GOT3 (cell line): ENCODE measurements at places on chromosomes 7 and 10.

DNA sequence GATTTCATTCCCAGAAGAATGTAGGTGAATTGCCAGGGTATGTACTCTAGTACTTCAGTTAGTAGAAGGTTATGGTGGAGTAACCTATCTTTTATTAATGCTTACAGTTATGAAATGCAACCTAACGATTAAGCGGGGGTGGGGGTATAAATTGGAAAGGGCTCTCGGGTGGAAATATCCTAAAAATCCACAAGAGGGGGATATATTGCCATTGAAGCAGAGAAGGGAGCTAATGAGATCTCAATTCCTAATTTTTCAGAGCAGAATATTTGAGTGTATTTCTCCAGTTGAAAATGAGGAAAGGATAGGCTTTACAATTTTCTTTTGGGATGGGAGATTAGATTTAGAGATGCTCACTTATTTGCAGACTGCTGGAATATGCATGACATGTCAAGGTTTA is 90.8 kb downstream of the DNAJB9 start:
- DNase-seq, result no peak

- DNase-seq, result no peak
Observed at GRCh38 chr7:150626696-150627095, 5.5 kb downstream of the GIMAP6 start.

DNA sequence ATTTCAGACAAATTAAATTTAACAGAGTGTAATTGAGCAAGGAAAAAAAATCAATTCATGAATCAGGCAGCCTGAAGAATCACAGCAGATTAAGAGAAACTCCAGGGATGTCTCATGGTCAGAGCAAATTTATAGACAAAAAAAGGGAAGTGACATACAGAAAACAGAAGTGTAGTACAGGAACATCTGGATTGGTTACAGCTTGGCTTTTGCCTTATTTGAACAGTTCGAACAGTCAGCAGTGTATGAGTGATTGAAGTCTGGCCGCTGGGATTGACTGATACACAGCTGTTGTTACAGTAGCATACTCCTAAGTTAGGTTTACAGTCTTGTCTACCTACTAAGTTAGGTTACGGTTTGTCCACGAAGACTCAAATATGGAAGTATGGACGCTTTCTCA is 255.3 kb downstream of the HPSE2 start:
- no peak for DNase-seq

- no peak for DNase-seq
Observed at GRCh38 chr7:103735377-103735776, 254.1 kb downstream of the RELN start.

DNA sequence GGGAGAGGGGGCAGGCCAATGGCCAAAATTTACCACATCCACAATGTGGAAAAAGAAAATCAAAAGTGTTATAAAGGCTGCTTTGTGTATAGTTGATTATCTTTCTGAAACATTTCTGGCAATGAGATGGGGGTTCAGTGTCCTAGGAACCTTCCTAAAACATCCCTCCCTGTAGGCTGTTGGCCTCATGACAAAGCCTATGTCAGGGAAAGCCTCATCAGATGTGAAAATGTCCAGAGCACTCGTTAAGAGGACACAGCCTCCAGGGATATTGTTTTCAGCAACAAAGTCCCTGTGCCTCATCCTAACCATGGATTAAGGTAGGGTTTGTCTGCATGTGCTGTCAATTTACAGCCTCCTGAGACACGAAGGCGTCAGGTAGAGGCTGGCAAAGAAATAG is 17.0 kb downstream of the SUN3 start:
- no peak for DNase-seq

GRCh38 chr7:139047970-139048369 is 12.1 kb upstream of the ZC3HAV1L start:
- no peak for DNase-seq

GRCh38 chr7:155709453-155709852 is 65.0 kb downstream of the RBM33 start:
- no peak for DNase-seq

GRCh38 chr7:28442540-28443420 is 30.5 kb downstream of the CREB5 start:
- DNase-seq, result no peak

- no peak for DNase-seq
Observed at GRCh38 chr7:107503687-107504086, 33.8 kb downstream of the GPR22 start.

DNA sequence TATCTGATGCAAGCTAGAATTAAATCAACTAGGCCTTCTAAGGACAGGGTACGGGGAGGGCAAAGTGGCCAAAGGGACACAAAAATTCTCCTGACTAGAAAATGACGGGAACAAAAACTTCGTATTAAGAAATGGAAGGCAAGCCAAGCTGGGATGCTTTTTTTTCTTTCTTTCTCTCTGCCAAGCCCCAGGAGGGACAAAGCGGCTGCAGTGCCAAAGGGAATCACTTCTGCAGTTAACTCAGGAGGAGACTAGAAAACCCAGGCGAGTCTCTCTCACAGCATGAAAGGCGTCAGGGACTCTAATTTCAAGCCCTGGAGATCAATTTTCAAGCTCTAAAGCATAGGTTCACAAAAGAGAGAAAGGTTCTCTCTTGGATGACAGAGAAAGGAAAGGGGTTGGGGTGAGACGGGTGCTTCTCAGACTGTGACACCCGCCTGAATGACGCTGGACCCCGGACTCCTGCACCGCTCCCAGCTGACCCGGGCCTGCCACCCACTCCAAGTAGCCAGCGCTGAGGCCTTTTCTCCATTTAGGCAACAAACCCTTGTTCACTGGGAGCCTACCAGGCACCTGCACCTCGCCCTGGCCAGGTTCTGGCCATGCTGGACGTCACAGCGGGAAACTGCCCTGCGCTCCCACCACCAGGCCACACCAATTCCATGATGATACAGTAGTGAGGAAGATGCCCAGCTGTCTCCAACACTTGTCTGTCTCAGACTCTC is 56.5 kb downstream of the KIAA1549 start:
- no peak for DNase-seq

- DNase-seq, result no peak
Observed at GRCh38 chr7:7924303-7924702, 44.3 kb upstream of the GLCCI1 start.

DNA sequence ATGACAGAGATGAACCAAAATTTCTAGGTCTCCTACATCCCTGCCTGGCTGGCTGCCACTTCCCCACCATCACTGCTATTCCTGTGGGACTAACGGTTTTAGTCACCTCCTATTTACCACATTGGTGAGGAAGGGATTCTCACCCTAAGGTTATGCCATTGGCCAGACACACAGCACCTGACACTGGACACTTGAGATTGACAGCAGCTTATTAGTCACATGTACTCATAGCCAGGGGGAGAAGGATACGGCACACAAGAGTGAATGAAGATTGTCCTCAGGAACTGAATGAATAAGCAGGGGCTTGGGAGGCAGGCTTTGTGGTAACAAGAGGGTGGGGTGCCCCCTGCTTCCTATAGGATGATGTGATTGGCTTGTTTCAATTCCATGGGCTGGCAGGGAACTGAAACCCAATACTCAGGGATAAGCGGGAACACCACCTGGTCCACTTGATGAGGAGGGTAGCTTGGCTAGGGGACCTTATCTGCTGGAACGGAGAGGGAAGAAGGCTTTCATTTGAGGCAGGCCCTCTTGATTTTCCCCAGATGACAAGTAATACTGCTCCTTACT is 99.0 kb downstream of the SPAG6 start:
- no peak for DNase-seq

DNA sequence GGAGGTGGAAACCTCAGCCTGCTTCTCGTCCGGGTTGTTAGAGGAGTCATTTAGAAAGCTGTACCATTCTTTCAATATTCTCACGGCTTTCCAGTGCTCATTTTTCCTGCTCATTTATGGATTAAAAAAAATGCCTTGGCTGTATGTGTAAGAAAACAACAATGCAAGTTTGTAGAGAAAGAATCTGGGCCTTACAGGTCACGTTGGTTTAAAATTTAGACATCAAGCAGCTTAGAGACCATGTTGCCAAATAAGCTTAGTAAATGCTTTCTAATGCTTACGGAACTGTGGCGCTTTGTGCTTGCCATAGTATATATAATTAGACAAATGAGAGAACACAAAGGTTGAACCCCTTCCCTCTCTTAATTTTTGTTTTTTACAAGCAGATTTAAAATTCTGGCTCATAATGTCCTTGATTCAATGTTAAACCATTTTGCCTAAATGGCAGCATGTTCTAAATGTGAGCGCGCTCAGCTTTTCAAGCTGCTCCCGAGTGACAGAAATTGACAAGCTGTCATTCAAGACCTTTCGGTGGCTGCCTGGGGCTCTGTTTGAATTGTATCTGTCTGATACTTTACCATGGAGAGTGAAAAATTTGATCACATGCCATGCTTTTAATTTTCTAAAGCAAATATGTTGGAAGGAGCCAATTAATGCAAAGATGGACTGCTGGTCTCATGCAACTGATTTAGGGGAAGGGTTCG is 1.1 kb downstream of the ARMS2 start:
- DNase-seq, result no peak

DNA sequence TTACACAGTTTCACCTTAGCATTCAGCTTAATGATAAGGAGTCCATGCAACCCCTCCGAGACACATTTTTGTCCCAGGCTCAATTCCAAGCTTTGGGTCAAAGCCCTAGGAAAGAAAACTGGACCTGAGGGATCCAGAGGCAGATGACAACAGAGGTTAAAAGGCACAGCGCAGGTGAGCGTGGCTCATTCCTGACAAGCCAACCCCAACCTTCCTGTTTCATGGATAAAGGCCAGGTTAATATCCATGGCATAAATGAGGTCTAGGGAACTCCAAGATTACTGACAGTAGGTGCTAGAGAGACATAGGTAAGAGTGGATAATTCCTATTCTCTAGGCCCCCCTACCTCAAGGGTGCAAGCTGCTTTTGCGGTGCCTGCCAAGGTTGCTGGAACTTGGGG is 86.7 kb upstream of the GPR22 start:
- no peak for DNase-seq

- DNase-seq, result no peak
Observed at GRCh38 chr10:69456880-69457693, 5.8 kb downstream of the TSPAN15 start.

DNA sequence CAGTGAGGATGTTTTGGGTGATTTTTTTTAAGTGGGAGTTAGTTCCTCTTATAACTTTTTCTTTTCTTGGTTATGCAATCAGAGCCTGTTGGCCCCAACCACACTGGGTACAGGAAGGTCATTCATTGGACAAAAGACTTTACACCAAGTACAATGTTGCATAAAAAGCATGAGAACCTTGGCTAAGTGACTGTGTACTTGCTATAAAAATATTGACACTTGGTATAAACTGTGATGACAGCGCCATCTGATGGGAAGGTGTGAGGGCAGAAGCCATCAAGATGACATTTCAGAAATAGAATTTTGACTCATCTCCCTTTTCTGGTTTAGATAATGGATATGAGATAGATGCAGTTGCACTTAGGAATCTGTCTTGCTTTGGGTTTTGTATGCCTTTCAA is 126.4 kb upstream of the CCDC6 start:
- no peak for DNase-seq

GRCh38 chr10:62079885-62080559 is 178.5 kb downstream of the ARID5B start:
- DNase-seq, result no peak

DNA sequence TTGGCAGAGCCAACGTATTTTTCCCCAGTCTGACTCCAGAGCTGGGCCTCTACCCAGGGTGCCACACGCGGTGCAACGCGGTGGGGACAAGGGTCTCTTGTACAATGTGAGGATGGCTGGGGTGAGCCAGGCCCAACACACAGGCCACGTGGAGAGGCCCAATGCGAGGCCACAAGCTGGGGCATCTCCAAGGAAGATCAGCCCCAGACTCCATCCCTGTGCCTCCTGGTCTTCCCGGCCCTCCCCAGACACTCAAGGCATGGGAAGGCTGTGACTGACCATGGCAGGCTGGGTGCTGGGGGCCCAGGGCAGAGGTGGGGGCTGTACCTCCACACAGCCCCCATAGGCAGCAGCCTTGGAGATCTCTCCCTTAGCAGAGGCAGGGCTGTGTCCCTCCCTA is 135.3 kb upstream of the FAM20C start:
- DNase-seq, result no peak

GRCh38 chr7:25968205-25968993 is 183.6 kb upstream of the NFE2L3 start:
- peak; percentile 3 for DNase-seq

DNA sequence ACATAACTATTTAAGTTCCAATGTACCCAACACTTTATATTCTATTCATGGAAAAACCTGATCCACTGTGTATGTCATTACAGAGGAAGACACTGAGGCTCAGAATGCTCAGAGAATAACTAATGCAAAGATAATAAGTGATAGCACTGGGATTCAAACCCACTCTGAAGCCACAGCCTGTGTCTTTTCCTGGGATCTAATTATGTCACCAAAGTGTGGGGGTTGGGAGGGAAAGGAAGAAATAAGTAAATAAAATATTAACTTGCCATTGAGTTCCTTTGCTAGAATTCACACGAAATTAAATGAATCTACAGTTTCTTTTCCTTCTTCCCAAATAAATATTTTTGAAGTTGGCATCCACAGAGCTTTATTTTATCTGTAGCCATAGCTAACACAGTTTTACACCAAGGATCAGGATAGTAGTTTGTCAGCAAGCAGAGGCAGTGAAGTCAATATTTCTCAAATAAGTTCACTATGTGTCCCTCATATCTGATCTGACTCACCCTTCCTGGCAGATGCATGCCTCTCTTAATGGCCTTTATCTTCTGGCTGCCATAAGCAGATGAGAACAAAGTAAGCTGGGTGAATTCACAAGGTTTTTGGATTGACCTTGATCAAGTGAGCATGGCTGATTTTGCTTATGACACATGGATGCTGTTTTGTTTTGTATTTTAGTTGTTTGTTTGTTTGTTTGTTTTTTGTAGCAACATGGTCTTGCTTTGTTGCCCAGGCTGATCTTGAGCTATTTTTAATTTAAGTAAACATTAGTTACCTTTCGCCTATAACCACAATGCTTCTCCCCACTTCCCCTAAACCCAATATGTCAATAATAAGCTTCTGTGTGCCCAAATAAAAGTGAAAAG is 6.3 kb downstream of the RAPGEF5 start:
- DNase-seq, result no peak

- no peak for DNase-seq
Observed at GRCh38 chr7:141710301-141710700, 2.1 kb downstream of the WEE2 start.

- DNase-seq, result no peak
Observed at GRCh38 chr7:147664541-147664940, 926.0 kb upstream of the C7orf33 start.
